SIG-M5 (cell line): ENCODE measurements at places on chromosomes 7 and 10.

DNA sequence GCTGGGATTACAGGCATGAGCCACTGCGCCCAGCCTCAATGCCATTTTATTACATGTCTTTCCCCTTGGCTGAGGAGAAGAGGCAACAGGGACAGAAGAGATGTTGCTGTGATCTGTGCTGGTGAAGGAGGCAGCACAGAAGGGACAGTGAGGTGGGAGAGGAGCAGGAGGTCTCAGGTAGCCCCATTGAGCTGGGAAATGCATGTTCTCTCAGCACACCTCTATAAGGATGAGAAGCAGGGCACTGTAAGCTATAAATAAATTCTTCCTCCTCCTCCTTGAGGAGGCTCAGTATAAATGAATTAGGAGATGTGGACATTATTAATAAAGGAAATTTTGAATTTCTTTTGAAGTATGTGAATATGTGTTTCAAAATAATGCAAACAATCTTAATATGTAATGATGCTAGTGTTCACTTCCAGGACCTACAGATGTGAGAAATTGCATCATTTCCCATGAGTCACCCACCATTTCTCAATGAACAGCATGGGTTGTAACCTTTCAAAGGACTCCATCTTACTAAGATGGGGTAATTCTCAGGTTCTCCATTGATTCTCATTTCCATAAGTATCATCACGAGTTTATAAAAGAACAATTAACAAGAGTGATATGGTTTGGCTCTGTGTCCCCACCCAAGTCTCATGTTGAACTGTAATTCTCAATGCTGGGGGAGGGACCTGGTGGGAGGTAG, 88.9 kb upstream of the ODAD2 start:
- DNase-seq = peak; percentile 24

GRCh38 chr7:31084226-31084625, 32.1 kb downstream of the ADCYAP1R1 start:
- DNase-seq = no peak

DNA sequence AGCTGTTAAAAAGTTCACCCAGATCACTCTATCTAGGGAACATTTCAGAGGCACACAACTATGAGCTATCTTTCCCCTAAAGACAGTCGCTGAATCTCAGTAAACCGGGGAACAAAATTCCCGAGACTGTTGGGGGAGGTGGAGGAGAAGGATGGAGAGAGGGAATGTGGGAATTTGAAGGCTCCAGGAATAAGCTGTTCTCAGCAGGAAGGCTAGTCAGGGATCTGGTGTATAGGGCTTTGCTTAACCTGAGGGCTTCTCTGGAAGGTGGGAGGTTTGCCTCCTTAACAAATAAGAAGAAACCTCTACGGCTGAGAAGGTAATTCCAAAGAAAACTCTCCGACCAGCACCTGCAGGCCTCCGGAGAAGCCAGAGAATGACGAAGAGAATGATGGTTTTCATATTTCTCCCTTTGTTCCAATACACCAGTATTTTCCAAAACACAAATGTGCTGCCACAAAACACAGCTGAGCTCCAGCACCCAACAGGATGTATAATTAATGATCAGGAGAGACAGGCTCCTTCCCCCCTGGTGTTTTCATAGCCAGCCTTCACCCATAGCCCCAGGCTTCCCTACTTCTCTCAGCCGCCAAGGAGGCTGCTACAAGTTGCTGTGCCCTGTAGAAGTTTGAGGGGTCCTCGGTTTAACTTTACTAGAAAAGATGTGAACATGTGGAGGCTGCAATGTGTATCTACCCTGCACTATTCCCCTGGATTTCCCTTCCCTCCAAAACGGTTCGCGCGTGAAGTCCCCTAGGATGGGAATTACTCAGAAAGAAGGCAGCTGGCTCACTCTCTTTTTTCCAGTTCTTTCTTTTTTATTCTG, 2.0 kb downstream of the KCNMA1 start:
- no peak for DNase-seq

DNA sequence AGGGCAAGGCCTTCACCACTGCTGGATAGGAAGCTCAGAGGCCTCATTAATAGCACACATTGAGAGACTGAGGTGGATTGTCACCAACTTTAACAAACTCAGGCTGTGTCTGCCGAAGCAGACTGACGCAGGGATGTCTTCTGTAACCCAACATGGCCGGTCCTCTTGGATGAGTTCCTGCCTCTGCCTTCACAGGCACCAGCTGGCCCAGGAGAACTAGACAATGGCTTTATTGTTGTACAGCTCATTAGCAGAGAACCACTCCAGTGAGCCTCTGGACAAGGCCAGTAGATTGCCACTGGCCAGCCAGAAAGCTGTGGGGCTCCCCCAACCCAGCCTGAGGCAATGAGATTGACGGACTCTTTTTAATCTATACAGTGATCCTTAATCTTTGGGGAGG, 9.4 kb downstream of the NODAL start:
- no peak for DNase-seq

DNA sequence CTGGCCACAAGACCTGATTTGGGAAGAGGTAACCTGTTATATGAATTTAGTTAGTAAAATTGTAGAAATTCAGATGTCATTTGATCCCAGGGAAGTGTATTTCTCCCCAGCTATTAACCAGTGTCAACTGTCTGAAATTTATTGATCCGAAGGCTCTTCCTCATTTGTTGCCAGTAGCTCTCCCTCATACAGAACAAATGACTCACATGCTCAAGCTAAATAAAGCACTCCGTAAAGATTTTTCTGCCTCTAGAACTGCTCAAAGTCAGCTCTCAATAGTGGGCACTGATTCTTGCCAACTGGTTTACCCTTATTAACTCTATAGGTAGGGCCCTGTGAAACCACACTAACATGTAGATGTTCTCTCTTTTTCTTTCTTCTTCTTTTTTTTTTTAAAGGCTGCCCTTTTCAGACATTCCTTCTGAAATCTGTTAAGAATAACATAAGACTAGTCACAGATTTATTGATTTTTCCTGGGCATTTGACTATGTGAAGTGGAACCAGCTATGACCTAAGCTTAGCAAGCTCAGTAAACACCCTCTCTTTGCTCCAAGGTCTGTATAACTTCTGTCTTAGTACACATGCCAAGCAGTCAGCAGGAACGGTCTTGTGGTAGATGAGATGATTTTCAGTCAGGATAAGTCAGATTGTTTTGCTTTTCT, 21.8 kb downstream of the RPA3 start:
- no peak for DNase-seq

DNA sequence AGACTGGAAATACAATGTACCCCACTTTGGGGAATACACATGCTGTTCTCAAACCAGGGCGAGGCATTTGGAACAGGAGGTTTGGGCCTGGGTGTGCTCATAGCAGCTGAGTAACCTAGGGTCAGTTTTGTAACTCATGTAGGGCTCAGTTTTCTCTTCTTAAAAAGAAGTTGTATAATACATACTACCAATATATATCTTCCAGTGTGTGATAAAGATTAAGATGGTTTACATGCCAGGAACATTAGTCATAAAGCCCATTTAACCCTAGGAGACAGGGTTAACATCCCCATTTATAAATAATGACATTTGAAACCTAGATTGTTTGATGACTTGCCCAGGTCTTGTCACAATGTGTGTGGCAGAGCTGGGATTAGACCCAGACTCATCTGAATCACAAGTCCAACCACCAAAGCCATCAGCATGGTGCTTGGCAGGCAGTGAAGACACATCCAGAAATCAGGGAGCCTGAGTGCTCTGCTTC, 6.0 kb downstream of the AKR1B10 start:
- DNase-seq = no peak

DNA sequence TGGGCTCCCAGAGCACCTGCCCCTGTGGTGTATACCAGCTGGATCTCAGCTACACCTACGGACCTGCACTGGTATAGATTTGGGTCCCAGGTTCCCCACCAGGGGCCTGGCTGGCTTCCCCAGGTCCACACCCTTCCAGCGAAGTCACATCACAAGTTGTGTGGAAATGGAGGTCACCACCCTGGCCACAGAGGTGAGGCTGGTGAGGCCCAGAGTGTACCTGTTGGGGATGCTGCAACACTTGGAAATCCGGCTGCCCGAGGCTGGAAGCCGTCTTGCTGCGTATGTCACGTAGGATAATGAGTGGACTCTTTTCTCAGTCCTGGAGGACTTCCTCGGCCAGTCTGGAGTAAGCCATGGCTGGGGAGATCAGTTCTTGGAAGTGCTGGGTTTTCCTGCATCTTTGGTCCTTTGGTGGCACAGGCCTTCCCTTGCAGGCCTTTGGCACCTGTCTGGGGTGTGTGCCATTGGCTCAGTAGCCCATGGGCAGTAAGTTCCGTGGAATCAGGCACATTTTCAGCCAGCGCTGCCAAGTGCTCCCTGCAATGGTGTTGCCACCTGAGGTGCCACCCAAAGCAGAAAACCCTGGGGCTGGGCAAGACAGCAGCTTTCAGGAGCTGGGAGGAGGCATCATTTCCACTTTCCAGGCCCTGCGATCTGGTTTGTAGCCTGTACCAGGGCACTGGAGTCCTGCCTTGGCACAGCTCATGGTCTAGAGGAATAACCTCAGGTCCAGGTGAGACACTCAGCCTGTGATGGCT, 97.9 kb downstream of the LHPP start:
- no peak for DNase-seq

DNA sequence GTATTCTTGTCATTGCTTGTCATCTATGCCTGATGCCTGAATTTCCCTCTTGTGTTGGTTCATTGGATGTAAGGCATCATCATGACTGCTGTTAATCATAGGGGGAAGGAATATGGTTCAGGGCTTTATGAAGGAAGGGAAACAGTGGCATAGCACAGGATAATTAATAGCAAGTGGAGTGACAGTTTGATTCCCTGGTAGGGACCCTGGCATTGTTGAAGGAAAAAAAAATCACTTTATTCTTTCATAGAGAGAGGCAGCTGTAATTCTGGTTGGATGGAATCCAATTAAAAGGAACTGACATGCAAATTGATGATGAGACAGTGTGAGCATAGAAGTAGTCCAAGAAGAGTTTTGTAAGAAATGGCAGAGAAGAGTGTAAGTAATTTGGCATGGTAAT, 121.4 kb downstream of the AUTS2 start:
- DNase-seq = no peak

DNA sequence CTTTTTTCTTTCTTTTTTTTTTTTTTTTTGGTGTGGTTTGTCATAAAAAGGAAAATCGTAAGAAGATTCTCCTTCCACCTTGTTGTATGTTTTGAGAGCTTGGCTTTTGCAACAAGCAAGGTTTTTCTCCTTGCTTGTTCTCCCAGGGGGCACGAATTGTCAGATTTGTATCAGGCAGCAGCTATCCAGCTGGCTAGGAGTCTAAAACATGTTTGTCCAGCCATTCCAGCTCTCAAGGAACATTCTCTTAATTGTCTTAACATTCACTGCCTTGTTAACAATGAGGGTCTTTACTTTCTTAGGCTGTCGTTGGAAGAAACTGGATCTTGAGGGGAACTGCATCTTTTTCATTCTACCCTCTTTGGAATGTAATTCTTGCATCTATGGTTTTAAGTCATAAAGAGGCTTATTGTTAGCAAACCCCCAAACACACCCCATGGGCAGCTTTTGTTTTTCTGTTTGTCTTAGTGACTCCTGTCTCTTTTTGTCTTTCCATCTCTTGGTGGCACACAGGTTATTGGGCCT, 14.6 kb downstream of the SHTN1 start:
- DNase-seq = no peak

DNA sequence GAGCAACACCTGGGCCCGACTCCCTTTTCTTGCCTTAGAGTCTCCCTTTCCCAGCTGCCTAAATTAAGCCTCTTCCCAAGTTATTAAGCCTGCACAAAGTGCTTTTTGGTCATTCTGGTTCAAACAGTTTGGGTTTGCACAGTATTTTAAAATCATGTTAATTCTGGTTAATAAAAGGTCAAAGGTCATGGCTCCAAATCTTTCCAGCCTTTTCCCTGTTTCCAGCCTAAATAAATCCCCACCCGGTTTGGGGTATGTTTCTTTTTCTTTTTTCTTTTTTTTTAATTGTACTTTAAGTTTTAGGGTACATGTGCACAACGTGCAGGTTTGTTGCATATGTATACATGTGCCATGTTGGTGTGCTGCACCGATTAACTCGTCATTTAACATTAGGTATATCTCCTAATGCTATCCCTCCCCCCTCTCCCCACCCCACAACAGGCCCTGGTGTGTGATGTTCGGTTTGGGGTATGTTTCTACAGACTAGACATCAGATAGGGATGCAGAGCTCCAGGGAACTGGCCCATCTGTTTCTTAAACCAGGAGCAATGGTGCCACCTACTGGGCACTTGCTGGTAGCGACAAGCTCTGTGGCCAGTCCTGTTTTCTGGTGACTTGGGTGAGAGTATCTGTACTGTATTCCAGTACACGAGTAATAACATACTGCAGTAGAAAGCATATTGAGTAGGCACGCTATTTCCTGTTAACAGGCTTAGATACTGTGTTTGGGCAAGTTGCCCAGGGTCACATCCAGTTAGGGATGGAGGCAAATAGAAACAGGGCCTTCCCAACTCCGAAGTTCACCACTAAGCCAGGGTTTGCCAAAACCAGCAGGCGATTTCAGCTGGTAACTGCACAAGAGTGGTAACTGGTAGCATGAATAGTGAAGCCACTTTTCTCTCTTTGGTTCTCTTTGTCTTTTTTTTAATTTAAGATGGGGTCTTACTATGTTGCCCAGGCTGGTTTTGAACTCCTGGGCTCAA, 60.6 kb upstream of the TRIM8 start:
- DNase-seq = no peak

- DNase-seq = no peak
Observed at GRCh38 chr10:129207297-129207696, 259.7 kb upstream of the MGMT start.

DNA sequence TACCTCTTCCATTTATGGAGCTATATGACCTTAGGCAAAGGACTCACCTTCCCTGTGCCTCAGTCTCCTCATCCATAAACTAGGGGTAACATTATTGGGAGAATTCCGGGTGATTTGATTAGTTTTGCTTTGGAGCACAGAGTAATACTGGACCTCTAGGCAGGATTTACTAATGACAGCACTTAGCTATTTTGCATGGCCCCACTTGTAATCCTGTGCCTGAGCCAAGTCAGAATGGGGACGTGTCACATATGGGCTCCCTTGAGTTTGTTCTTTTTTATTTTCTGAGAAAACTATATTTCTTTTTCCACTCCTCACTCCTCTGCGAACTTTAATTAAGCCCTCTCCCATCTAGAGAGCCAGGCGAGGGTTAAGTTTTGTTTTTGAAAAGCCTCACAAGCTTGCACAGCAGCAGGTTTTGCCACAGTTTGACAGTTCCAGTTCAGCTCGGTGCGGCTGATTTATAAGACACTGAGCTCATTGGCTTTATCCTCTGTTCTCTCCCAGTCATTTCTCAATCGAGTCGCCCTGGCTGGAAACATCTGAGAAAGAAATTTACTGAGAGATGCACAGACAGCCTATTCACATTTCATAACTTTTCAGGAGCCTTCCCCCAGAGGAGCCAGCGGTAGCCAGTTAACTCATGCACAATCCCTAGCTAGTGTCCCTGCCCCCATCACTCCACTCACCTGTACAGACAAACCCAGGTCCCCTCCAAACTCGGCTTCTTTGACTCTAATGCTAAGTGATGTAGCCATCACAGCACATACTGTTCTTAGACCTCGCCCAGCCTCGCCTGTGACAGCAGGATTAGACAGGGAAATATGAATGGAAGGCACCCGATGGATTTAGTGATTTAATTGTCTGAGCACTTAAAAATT, 441.9 kb upstream of the NPVF start:
- DNase-seq = no peak

- DNase-seq = no peak
Observed at GRCh38 chr7:105191331-105191730, 177.3 kb downstream of the KMT2E start.

- DNase-seq = no peak
Observed at GRCh38 chr10:119373294-119374102, 166.1 kb downstream of the GRK5 start.
